ENCODE measurements at places on chromosomes 12 and 14.

DNA sequence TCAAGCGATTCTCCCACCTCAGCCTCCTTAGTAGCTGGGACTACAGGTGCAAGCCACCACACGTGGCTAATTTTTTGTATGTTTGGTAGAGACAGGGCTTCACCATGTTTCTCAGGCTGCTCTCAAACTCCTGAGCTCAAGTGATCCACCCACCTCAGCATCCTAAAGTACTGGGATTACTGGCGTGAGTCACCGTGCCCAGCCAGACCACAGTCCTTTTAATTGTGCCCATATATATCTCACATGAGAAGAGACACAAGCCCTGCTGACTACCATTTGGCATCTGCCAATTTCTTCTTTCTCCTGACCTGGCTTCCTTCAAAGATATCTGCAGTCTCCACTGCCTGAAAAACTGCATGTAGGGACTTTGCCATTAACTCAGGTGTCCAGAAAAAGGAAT lies 142.5 kb downstream of the DPY19L2 start:
- H3K27me3 ChIP-seq: peaks cover 2% of the 10 kb centered on the region
- H3K36me3 ChIP-seq: no peaks in the 10 kb centered on the region
- H3K4me3 ChIP-seq: no peak overlapping the region
- H3K27ac ChIP-seq: no peak overlapping the region
- no peak for DNase-seq
- peaks cover 5% of the 10 kb centered on the region for H3K4me1 ChIP-seq

DNA sequence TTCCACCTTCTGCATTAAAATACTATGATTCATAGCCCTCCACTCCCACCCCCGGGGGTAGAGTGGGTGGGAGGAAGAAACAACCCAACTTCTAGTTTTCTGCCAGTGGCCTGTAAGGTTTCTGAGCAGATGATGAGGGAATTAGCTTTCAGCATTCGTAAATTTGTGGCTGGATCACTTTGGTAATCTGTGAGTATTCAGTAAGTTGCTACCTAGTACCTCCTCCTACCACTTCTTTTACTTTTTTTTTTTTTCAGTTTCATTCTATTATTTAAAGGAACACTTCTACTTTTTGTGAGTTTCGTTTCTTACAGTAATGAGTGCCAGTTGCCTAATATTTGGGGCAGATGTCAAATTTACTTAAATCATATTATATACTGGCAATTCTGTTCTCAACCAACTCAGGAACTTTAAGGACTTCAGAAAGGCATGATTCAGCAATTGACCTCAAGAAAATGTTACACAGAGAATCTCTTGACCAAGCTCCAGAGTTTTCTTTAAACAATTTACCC lies 42.4 kb upstream of the EMP1 start:
- H3K4me3 ChIP-seq: no peak overlapping the region
- no peaks in the 10 kb centered on the region for H3K36me3 ChIP-seq
- H3K4me1 ChIP-seq: no peaks in the 10 kb centered on the region
- DNase-seq: no peak
- no peak overlapping the region for H3K27ac ChIP-seq
- peaks cover 70% of the 10 kb centered on the region for H3K27me3 ChIP-seq

DNA sequence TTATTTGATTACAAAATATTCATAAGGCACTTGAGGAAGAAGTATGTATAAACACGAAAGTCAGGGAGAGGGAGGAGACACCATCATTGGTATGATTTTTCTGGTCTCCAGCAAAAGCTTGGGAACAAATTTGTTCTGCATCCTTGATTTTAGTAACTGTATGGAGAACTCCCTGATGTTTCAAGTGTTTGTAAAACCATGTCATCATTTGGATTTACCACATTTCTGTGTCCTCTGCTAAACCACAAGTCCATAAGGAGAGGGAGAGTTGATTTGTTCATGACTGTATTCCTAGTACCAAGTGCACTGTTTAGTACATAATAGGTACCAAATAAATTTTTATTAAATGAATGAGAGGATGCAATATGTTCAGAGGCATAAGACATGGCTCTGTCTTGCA lies 181.1 kb downstream of the BTG1 start:
- H3K4me1 ChIP-seq: peaks cover 10% of the 10 kb centered on the region
- peaks cover 2% of the 10 kb centered on the region for H3K36me3 ChIP-seq
- DNase-seq: no peak
- H3K4me3 ChIP-seq: no peak overlapping the region
- no peaks in the 10 kb centered on the region for H3K27me3 ChIP-seq

- peaks cover 4% of the 10 kb centered on the region for H3K36me3 ChIP-seq
- H3K4me3 ChIP-seq: no peak overlapping the region
- peaks cover 14% of the 10 kb centered on the region for H3K4me1 ChIP-seq
- H3K27me3 ChIP-seq: no peaks in the 10 kb centered on the region
Measured at GRCh38 chr12:14618983-14619382, 51.3 kb upstream of the PLBD1 start.

- peaks cover 48% of the 10 kb centered on the region for H3K4me1 ChIP-seq
- DNase-seq: no peak
- no peak overlapping the region for H3K4me3 ChIP-seq
- no peaks in the 10 kb centered on the region for H3K36me3 ChIP-seq
Measured at GRCh38 chr14:65229748-65230728, 127.7 kb upstream of the MAX start.

- peaks cover 11% of the 10 kb centered on the region for H3K27me3 ChIP-seq
- no peaks in the 10 kb centered on the region for H3K36me3 ChIP-seq
- H3K4me1 ChIP-seq: peaks cover 3% of the 10 kb centered on the region
- peak; percentile 91 for DNase-seq
- H3K4me3 ChIP-seq: no peak overlapping the region
Measured at GRCh38 chr14:104094709-104095425, 9.4 kb downstream of the ASPG start.

Data from progenitor cell of endocrine pancreas (in vitro differentiated cells).